Transverse colon (tissue), 4 donors: ENCODE measurements at places on chromosomes 7 and 10.

DNA sequence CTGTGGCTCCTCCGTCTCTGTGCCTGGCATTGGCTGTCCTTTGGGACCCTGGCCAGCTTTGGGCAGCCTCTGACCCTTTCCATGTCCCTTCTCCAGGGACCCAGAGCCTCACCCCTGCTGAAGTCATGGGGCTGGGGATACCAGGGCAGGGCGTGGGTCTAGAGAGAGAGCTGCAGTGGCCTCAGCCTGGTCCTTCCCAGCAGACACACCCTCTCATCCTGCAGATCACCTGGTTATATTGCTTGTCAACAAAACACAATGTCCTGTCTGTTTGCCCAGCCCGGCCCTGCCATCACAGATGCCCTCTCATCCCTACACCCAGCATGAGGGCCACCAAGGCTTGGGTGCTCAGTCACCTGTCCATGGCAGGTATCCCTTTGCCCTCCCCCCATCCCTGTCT is 1.8 kb downstream of the MUC17 start:
- peak; percentile 82 for DNase-seq

DNA sequence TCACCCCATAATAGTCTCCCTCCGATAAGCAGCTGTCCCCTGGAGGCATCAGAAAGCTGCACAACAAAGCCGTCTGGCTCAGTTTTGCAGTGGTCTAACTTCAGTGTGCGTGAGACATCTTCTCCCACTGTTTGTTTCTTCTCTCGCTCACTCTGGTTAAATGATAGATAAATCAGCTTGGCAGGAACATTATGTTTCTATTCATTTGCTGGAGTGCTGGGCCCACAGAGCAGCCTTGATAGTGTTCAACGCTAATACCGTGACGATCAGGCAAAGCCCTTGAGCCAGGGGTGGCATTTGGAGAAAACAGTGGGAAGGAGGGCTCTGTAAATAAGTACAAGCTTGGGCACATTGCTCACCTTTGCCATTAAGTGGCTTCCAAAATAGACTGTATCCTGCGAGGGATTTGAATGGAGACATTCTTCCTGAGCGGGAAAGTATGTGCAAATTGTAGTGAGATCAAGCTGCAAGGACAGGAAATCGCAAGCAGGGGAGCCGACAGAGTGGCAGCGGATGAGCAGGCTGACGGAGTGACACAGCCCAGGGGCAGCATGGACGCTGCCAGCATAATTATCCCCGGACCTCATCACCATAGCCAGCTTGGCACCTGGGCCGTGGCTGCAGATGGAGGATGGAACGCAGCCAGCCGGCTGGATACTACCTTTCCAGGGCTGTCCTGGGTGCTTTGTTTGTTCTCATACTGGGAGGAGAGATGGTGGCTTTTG is 256.8 kb upstream of the FZD8 start:
- no peak for DNase-seq

DNA sequence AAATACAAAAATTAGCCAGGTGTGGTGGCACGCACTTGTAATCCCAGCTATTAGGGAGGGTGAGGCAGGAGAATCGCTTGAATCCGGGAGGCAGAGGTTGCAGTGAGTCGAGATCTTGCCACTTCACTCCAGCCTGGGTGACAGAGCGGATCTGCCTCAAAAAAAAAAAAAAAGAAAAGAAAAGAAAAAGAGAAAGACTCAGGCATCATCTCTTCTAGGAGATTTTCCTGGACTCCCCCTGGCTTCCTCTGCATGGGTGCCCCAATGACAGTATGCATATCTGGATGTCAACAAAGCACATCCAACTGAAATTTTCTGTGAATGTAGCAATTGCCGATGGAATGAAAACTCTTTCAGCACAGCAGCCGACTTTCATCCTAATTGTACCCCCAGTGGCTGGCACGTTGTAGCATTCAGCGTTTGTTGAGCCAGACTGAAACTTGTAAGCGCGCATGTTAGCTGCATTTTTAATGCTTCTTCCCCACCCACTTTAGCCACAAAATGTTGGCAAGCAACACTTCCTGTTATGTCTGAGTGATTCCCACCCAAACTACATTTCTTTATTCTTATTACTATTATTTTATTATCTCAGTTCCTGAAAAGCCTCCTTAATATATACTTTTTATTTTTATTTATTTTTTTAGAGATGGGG is 70.2 kb downstream of the PRTFDC1 start:
- DNase-seq = peak; percentile 26

GRCh38 chr7:49346195-49346899 is 422.0 kb downstream of the CDC14C start:
- DNase-seq = no peak

DNA sequence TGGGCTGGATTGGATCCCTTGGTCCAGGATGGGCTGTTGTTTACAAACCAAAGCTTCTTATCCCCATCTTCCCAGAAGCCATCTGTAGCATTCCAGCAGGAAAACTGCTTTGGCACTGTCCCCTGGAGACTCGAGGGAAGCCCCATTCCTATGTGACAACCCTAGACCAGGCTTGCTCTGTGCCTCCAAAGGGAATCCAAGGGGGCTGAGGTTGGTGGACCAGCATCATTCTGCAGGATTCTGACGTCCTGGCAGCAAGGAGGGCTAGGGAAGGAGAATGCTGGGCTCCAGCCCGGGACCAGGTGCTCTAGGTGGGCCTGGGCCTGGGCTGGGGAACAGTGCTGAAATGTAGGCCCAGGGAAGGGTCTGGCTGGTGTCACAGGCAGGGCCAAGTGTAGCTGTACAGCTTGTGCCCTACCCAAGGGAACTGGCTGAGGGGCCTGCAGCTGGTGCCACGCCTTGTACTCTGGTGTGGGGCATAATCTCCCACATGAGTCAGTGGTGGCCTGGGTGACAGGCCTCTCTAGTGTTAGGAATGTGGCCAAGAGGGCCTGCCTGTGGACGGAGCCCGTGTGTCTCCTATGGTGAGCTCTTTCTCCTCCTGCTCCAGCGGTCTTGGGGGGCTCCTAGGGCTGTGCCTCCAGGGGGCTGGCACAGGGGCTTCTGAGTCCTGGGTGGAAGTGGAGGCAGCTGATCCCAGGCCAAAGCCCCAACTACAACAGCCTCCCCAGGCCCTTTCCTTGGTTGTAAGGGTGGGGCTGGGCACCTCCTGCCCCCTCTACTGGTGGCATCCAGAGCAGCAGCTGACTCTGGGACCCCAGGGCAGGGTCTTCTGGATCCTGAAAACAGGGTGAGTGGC is 25.2 kb downstream of the TRIM8 start:
- DNase-seq = peak; percentile 52

GRCh38 chr10:21290499-21291160 is 234.9 kb downstream of the SKIDA1 start:
- no peak for DNase-seq

DNA sequence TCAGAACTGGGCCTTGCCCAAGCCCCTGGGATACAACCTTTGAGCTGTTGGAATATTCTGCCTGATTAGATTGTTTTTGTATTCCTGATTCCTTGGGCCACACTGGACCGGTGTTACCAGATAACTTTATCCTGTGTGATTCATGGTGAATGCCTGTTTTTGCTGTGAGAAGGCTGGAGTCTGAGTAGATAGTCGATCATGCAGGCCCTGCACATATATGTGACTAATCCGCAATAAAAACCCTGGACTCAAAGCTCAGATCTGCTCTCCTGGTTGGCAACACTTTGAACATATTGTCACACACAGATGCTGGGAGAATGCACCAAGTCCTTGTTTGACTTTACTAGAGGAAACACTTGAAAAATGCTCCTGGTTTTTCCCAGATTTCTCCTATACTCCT is 183.9 kb upstream of the MBL2 start:
- no peak for DNase-seq

DNA sequence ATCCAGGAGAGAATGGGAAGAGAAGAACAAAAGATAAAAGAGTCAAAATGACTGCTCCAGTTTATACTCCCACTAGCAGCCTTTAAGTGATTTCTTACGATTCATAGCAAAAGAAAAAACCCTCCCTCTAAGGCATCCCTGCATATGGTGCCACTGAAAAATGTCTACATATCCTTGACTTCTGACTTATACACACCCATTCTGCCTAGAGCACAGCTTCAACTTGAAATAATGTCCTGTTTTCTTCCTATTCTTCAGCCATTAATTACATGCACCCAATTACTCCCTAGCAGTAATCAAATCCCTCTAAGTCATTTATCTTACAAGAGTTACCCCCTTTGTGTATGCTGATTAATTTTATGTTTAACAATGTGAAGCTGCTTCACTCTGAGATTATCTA is 393.5 kb downstream of the HTR7 start:
- no peak for DNase-seq

DNA sequence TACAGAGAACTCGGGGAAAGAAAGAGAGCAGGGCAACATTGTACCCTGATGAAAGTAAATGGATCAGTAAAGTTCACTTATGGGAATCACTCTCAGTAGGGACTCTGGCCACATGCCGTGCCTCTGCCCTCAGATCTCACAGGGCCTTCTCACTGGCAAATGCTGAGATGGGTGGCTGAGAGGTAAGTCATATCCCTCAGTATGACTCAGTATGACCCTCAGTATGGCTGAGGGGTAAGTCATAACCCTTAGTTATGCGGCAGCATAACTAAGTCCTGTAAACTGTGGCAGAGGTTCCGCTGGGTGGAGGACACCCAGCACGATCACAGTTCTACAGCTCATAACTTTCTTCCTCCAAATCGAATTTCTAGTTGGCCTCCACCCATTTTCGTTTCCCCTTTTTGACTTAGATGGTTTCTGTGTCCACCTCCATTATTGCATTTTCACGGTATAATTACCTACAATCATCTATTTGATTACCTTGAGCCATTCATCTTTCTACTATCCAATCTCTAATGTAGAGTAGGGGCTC is 26.5 kb upstream of the WNT16 start:
- DNase-seq = no peak

- no peak for DNase-seq
These were observed 26.3 kb upstream of the PPIF start for GRCh38 chr10:79320820-79321493.

DNA sequence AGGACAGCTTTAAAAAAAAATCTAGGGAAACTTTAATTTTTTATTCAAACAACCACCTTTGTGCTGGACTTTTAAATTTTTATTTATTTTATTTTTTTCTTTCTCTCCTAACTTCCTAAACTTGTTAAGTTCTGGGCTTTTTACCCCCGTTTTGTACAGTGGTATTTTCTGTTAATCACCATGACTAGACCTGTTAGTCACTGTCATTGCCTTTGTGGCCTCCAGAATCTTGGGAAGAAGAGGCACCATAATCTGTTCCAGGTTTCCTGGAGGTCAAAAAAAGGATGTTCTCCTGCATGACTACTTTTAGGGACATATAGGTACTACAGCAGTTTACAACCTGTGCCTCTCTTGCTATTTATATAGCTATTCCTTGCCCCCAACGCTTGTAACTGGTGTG is 31.1 kb upstream of the DDX50 start:
- no peak for DNase-seq

- DNase-seq = no peak
These were observed 242.2 kb downstream of the RAB11FIP2 start for GRCh38 chr10:117804470-117805011.

DNA sequence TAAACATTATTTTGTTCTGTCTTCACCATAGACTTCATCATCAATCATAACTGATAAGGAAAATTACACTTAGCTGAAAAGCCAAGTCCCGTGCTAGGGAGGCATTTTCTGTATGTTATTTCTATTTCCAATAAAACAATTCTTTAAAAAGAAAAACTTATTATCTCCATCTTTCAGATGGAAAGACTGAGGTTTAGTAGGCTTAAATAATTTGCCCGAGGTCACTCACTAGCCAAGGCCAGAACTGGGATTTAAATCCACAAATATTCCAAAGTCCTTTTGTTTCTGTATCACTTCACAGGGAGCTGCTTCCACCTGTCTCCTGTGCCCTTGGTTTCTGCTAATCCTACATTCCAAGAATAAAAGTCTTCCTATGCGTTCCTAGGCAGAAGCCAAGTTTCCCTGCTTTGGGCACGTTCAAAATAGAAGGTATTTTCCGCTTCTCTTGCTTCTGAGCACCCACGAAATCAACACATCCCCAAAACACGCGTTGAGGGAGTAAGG is 732 bp downstream of the CPVL start:
- no peak for DNase-seq

DNA sequence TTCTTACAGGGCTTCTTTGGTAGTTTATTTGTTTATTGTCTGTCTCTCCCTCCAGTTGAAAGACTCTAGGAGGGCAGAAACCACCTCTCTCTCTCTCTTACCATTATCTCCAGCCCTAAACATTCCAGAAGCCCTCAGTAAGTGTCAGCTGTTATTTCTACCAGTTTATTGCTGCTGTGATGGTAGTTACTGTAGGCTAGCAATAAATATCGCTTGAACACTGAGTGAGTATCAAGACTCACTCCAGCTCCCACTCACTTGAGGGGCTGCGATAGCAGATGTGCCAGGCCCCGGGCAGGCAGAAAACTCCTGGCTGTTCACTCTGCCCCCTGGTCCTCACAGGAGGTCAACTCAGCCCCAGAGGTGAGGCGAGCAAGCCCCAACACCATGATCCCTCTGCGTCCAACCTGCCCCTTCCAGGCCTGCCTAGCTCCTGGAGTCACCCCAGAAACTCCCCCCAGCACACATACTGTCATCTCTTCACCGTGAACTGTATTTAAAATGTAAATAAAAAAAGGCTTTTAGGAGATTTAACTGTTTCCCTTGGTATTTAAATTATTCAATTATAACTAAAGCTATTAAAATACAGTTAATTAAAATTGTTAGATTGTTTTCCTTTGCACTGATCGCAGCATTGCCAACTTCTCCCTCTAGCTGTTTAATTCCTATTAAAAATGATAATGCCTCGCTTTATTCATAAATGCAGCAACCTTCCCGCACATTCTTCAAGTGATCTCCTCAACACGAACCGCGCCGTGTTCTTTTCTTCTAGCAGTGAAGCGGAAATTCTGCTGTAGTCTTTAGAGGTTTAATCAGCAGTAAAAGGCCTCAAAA is 321.1 kb upstream of the ZMIZ1 start:
- DNase-seq = no peak

DNA sequence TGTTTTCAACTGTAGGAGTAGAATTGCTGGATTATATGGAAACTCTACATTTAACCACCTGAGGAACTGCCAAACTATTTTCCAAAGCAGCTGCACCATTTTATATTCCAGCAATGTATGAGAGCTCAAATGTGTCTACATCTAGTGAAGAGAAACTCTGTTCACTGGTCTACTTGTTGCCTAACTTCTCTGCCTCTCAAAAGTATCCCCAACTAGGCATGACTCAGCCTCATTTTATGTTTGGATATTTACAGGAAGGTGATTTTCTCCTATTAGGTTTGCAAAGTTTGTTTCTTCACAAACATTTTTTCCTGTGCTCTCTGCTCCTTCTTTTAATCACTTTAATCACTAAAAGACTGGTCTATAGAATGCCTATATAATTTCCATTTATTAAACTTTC is 37.1 kb upstream of the SRI start:
- DNase-seq = no peak
